ENCODE measurements at places on chromosomes 13 and 19.

DNA sequence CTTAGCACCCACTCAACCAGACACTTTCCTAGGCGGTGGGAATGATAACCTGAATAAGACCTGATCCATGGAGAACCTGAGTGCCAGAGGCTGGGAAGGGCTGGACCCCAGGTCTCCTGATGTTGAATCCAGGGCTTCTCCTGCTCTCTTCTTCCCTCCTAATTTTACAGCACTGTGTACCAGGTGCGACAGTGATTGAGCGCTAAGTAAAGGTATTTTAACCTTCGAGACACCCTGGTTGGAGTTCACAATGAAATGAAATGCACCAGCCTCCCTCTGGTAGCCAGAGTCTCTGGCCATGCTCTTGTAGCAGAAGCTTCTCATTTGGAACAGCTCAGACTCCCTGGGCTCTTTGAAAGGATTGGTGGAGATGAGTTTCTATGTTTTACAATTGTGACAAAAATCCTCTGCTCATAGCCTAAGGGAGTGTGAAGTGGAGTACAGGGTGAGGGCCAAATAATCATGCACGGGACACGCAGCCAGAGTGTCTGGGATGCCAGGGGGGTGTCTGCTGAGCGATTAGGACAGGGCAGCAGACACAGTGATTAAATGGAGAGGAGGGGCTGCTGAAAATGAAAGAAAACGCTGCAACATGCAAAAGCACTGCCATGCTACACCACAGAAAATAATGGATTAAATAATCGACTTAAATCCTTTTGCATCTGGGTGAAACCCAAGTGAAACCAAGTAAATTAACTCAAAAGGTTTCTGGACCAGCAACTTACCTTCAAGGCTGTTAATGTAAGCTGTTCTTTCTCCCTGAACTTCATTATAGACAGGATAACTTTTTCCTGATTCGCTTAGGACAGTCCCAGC is 83.8 kb downstream of the FAM216B start:
- no peak for DNase-seq

DNA sequence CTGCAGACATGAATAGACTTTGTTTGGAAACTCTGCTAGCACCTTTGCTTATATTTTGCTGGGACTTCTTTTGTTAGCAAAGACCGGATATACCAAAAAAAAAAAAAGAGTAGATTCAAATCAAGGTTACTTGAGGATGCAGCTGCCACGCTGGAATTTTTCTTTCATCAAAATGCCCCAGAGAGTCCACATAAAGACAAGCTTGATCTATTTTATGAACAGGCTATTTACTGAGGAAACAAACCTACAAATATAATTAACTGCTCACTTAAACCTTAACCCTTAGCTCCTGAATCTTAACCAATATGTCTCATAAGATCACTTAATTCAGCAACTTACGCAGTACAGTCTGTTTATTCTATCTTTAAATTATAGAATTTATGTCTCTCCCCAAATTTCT is 27.1 kb upstream of the DOCK9 start:
- DNase-seq, result no peak

DNA sequence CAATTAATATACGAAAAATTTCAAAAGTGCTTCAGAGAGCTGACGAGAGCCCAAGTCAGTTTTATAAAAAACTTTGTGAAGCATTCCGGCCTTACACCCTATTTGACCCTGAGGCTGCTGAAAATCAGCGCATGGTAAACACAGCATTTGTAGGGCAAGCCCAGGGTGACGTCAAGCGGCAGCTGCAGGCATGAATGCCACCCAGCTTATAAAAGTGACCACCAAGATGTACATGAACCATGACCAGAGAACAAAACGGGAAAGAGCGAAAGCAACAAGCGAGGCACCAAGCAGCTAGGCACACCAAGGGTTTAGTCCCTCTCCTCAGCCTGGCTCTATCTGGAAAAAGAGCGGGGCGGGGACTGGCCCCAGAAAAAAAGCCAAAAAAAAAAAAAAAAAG is 6.0 kb downstream of the SIGLEC11 start:
- DNase-seq, result no peak

DNA sequence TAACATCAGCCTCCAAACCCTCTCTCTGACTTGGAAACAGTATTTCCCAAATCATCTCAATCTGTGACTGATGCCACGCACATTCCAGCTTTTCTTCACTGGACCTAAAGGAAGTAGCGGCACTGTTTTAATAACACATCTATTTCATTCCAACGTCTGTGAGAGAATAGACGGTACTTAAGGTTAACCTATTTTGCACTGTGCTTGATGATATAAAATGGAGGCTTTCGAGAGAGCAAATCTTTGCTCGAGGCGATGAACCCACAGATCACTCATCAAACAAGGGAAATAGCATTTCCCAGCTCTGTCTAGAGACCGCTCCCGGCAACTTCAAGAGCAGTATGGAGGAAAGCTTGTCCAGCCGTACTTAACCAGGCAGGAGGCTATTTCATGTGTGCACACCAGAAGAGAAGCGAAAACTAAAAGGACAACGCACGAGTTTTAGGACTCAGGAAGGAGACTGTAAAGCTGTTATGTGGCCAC is 2.9 kb downstream of the UBL3 start:
- DNase-seq, result no peak
